ENCODE measurements at places on chromosomes 11 and 22.

DNA sequence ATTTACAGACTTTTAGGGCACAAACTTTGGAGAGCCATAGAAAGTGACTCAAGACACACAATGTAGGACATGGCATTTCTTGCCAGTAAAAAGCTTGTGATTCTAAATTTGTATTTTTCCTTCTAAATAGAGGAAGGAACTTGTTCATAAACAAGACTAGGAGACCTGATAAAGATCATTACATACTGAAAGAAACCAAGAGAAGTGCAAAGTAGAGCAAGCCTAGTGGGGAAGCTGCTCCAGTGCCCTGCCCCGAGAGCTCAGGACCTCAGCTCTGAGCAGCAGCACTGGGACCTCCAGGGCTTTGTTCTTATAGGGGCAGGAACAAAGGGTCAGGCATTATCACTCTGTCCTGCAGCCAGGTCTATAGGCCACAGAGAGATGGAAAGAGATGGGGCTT, 7.2 kb downstream of the IRAG1 start:
- DNase-seq = no peak

- DNase-seq = no peak
These were observed 2.5 kb upstream of the LMO2 start for GRCh38 chr11:33894398-33894746.

- no peak for DNase-seq
These were observed 343.9 kb upstream of the CADM1 start for GRCh38 chr11:115848080-115848479.

GRCh38 chr22:46430961-46431838, 95.7 kb downstream of the TRMU start:
- DNase-seq = no peak

DNA sequence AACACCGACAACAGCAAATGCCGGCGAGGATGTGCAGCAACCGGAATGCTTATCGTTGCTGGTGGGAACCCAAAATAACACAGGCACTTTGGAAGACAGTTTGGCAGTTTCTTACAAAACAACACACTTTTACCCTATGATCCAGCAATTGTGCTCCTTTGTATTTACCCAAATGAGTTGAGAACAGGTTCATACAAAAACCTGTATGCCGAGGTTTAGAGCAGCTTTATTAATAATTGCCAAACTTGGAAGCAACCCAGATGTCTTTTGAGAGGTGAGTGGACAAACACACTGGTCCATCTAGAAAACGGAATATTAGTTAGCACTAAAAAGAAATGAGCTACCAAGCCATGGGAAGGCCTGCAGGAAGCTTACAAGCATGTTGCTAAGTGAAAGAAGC, 118.9 kb downstream of the CTTN start:
- DNase-seq = no peak
